Cardiac septum (tissue), 1 donor: ENCODE measurements at places on chromosomes 2 and 18. TPM values are rescaled to one million over a fixed set of nuclear protein-coding genes. Genes with fewer than 3 reads are reported as not detected.
A peak's percentile ranks its signal among the peaks of the same experiment; 100 is the strongest.

Gene CAVIN2
- total RNA-seq = 145 TPM

Gene NOL4
- total RNA-seq = 0.67 TPM

Gene ZNF638
- 79.5 TPM for total RNA-seq

Gene LYPD6B
- total RNA-seq = not detected

- DNase-seq = no peak
These were observed 162.8 kb downstream of the ZNF407 start for GRCh38 chr18:74760436-74760835.

- DNase-seq = no peak
These were observed 2.5 kb downstream of the LTBP1 start for GRCh38 chr2:32949260-32949659.

- DNase-seq = peak; percentile 55
These were observed 90.6 kb downstream of the SEPTIN10 start for GRCh38 chr2:109523121-109523520.

- DNase-seq = no peak
These were observed 57.8 kb downstream of the TGOLN2 start for GRCh38 chr2:85269959-85270358.

GRCh38 chr2:8535821-8536685 lies 145.8 kb upstream of the ID2 start:
- DNase-seq = peak; percentile 72
